Stimulated activated CD4-positive, alpha-beta T cell treated with anti-CD3 and anti-CD28 coated beads, TNF-alpha, amount 100 ng/mL, for 1 hour (primary cell): ENCODE measurements at places on chromosomes 4 and X.

GRCh38 chr4:172762895-172763294, 405.7 kb upstream of the GALNT7 start:
- no peak for DNase-seq

- no peak for DNase-seq
These were observed 113.9 kb upstream of the VAMP7 start for GRCh38 chrX:155767051-155767875.

DNA sequence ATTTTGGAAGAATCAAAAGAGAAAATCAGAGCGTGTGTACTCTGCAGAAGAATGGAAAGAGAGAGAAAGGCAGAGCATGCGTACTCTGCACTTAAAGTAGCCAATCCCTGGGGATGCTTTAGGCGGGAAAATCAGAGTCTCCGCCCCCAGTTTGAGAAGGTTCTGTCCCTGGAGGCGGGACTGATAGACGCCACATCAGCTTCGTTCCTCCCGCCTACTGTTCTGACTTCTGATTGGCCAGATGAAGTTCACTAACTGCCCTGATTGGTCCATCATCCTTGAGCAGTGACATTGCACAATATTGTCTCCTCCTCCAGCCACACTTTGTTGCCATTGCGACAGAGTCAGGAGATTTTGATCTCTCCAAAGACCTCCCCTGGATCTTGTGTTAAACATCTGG, 23.8 kb downstream of the SSX1 start:
- no peak for DNase-seq

DNA sequence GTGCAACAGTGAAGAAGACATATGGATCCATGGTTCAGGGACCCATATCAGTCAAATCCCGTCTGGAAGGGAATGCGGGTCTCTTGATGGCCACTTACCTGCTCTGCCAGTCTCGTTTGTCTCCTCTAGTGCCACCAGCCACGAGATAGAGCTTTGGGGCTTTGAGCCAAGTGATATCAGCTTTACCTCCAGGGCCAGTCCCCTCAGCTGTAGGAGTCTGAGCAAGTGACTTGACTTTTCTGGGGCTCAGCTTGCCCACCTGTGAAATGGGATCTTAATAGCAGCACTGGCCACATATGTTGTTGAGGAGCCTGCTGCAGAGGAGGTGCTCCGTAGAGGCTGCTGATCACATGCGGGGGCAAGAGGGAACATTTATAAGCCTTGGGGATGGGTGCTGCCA, 1.2 kb downstream of the SLC2A9 start:
- no peak for DNase-seq

- DNase-seq, result no peak
These were observed 37.9 kb downstream of the WDR1 start for GRCh38 chr4:10078481-10079233.

DNA sequence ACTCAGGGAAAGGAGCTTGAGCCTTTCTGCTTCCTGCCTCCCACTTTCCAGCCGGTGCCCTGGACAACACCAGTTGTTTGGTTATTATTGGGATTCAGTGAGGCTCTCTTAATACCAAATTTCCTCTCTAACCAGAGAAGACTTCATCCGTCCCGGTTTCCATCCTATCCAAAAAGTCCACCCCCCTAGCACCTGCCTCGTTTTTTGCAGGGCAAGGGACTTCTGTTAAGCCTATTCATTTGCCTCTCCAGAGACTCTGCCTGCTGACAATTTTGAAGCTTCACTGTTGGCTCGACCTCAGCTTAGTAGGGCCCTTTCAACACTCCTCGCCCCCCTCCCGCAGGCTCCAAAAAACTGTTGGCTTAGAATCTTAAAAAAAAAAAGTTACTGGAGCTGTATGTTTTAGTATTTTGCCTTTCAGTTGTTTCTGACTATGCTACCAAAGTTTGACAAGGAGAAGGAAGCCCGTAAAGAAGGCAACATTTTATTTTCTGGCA, 779 bp upstream of the PRSS12 start:
- no peak for DNase-seq

DNA sequence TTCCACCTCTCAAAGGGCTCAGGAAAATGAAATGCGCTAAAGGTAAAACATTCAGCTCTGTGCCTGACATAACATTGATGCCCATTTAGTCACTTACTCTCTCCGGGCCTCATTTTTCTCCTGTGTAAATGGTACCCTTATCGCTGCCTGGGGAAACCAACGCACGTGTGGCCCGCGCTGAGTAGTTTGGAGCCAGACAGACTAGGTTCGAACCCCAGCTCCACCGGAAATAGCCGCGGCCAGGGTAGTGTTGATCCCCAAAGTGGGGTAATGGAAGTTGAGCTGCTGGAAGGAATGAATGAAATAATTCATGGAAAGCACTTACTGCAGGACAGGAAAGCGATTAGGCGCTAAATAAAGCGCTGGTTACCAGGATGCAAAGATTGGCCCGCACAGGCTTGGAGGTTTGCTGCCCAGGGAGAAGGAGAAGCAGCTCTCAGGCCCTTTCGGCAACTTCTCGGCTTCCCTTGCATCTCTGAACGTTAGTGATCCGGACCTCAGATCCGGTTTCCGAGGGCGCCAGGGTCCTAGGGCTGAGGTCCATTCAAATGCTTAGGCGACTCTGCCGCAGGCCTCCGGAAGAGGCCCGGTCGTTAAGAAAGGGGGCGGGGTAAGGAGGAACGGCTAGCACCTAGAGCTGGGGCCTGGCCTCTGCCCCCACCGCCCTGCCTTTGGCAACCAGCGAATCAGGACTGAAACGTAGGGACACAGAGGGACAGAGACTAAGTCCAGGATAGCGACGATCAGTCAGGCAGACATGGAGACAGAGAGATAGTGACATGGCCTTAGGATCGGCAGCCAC, 13.3 kb downstream of the NKX3-2 start:
- no peak for DNase-seq

- DNase-seq, result no peak
These were observed 67.9 kb downstream of the FAM47C start for GRCh38 chrX:37075892-37076595.

- no peak for DNase-seq
These were observed 1958.6 kb downstream of the C4orf33 start for GRCh38 chr4:131054489-131055019.

GRCh38 chr4:10753336-10753735, 68.8 kb upstream of the CLNK start:
- DNase-seq, result no peak

DNA sequence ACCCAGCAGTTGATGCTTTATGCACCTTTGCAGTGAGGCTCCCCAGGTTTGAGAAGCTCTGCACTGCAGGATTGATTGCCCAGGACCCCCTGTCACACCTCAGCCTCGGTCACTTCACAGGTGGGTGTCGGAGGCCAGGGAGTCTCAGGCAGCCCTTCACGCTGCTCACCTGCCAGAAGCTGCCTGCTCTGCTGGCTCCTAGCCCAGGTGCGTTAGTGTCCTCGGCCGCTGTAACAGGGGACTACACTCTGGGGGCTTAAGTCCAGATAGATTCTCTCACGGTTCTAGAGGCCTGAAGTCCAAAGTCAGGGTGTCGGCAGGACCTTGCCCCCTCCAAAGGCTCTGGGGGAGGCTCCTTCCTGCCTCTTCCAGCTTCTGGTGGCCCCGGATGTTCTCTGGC, 79.9 kb downstream of the CPZ start:
- no peak for DNase-seq

GRCh38 chr4:81378386-81378785, 93.3 kb downstream of the RASGEF1B start:
- DNase-seq, result no peak

DNA sequence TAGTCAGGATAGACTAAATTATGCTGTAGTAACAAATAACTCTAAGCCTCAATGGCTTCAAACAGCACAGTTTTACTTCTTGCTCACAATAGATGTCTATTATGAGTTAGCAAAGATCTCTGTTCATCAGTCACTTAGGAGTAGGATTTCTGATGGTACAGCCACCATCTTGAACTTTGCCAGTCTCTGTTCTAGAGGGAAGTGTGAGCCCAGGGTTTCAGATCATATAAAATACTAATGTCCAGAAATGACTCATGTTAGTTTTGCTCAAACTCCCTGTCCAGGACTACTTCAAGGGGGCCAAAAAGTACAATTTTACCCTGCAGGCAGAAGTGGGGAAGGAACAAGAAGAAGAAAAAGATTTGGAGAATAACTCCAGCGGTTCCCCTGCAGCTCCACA, 77.1 kb upstream of the LSM6 start:
- no peak for DNase-seq

DNA sequence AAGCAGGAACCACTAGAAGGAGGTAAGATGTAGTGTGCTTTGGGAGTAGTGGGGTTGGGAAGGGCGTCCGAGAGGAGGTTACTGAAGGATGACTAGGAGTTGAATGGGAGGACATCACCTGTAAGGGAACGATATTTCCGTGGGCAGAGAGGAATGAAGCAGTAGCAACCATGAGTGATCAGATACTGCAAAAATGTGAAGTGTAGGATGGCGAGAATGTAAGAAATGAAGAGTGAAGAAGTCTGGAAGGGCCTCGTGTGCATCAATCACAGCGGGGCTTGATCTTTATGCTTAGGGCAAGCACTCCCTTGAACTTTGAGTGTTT, 594 bp downstream of the MSMO1 start:
- no peak for DNase-seq

- no peak for DNase-seq
These were observed 4.6 kb upstream of the CCDC120 start for GRCh38 chrX:49054073-49054762.

DNA sequence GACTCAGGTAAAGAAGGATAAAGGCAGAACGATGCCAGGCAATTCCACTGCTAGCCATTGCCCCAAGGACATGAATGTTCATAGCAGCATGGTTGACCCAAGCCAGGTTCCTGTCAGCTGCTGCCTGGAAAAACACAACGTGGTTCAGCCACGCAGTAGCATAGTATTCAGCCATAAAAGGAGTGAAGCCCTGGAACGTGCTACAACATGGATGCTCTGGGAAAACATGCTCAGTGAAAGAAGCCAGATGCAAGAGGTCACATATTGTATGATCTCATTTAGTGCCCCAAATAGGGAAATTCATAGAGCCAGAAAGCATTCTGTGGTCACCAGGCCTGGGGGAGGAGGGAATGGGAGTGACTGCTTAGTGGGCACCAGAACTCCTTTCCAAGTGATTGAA, 129.8 kb downstream of the GPR143 start:
- no peak for DNase-seq
